ENCODE measurements at places on chromosomes 13 and 19.

- no peak for DNase-seq
Measured at GRCh38 chr13:29049524-29049923, 229.4 kb downstream of the MTUS2 start.

DNA sequence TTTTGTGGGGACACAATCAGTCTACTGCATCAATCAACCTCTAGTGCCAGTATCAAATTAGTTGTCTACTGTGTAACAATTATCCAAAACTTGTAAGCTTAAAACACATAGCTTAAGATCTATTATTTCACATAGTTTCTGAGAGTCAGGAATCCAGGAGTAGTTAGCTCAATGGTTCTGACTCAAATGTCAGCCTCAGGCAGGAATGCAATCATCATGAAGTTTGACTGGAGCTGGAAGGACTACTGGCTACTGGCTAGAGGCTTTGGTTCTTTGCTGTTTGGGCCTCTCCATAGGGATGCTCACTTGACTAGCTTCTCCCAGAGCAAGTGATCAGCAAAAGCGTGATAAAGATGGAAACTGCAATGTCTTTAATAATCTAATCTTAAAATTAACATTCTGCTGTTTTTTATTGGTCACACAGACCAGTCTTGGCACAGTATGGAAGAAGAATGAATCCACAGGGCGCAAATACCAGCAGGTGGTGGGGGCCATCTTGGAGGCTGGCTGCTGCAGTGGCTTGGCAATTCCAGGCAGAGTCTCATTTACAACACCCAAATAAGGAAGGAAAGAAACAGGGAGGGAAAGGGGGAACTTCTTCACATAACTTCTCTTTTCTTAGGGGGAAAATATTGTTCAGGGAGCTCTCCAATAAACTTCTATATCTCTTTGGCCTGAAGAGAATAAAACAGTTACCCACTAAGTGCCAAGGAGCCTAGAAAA is 15.7 kb downstream of the CAB39L start:
- no peak for DNase-seq

GRCh38 chr19:46825731-46826055 is 25.0 kb downstream of the AP2S1 start:
- DNase-seq: no peak

- DNase-seq: no peak
Measured at GRCh38 chr13:94218537-94218936, 260.9 kb downstream of the DCT start.

DNA sequence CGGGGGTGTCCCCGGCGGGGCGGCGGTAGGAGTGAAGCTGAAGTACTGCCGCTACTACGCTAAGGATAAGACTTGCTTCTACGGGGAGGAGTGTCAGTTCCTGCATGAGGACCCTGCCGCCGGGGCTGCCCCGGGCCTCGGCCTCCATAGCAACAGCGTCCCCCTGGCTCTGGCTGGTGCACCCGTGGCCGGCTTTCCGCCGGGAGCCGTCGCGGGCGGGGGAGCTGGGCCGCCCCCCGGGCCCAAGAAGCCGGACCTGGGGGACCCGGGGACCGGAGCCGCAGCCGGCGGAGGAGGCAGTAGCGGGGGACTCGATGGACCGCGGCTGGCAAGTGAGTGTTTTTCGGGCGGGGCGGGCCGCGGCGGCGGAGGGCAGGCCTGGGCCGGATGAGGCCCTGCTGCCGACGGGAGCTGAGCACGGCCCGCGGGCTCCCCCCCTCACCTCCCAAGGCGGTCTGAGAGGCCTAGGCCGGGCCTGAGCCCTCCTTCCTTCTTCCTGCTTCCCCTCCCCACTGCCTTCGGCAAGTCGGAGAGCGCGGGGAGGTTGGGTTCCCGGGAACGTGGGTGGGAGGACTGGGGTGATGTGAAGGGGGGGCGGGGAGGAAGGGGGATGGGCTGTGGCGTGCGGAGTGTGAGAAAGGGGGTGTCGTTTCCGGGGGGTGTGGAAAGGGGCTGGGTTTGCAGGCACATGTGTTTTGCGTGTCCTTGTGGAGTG is 568 bp downstream of the PAN3 start:
- peak; percentile 44 for DNase-seq

DNA sequence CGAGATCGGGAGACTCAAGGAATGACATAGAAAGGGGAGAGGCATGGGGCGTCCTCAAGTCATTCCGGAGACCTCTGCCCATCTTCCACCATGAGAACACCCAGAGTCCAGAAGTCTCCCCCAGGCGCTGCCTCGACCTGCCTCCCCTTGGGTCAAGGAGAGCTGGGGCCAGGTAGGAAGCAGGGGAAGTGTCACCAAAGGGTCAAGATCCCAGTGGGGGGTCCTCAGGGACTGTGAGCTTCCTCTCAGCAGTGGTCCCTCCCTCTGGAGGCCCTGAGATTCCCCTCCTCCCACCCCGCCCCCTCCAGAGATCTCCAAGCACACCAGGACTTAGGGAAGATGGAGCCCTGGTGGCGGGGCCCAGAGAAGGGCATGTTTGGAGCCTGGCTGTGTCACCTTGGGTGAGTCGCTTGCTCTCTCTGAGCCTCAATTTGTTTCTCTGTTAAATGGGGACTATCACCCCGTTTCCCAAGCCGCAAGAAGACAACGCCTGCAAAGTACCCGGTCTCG is 919 bp downstream of the DACT3 start:
- DNase-seq: peak; percentile 72

GRCh38 chr13:45859705-45860104 is 8.2 kb upstream of the SIAH3 start:
- DNase-seq: no peak

DNA sequence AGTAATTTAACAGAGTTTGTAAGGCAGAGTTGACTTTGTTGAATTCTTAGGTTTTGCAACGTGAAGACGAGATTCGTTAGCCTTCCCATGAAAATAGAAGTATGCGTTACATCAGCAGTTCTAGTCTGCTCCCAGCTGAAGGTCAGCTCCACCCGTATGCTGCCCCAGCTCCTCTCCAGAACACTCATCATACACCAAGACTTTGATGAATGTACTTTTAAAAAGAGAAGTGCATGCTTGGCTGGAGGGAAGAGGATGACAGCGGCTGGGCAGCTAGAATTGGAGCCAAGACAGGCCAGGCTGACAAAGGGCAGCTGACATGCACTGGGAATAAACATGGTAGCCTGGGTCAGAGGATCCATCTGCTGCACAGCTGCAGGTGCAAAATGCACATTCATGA is 166.3 kb upstream of the ARGLU1 start:
- DNase-seq: no peak

DNA sequence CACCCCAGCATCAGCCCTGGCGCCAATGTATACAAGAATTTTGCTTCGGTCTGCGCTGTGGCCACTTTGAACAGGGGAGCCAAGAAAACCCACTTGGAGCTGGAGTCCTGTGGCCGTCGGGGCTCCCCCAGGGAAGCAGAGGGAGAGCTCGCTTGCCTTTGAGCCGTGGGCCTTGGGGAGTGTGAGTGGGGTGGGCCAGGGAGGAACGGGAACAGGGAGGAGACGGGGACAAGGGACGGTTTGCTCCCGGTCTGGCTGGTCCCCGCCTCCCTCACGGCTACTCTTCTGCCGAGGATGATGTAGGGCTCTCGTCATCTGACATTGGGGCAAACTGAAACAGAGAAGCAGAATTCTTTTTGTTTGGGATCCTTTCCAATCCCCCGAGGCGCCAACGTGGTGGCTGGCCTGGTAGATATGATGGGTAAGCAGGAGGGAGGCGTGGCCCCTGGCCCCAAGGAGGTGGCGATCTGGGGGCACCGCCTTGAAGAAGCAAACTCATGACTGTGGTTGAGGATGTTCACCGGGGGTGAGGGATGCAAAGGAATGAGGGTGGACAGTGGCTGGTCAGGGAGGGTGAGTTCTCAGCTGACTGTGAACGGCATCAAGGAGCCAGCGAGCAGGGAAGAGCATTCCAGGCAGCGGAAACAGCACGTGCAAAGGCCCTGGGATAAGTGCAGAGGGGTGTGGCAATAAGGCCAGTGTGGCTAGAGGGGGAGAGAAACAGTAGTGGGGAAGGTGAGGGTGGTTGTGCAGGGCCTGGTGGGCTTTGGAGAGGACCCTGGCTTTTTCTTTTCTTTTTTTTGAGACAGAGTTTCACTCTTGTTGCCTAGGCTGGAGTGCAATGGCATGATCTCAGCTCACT is 10.9 kb upstream of the SPC24 start:
- DNase-seq: no peak

- DNase-seq: no peak
Measured at GRCh38 chr19:48687776-48688175, 8.0 kb upstream of the FUT2 start.

GRCh38 chr13:51846756-51847155 is 1.8 kb upstream of the TMEM272 start:
- no peak for DNase-seq

DNA sequence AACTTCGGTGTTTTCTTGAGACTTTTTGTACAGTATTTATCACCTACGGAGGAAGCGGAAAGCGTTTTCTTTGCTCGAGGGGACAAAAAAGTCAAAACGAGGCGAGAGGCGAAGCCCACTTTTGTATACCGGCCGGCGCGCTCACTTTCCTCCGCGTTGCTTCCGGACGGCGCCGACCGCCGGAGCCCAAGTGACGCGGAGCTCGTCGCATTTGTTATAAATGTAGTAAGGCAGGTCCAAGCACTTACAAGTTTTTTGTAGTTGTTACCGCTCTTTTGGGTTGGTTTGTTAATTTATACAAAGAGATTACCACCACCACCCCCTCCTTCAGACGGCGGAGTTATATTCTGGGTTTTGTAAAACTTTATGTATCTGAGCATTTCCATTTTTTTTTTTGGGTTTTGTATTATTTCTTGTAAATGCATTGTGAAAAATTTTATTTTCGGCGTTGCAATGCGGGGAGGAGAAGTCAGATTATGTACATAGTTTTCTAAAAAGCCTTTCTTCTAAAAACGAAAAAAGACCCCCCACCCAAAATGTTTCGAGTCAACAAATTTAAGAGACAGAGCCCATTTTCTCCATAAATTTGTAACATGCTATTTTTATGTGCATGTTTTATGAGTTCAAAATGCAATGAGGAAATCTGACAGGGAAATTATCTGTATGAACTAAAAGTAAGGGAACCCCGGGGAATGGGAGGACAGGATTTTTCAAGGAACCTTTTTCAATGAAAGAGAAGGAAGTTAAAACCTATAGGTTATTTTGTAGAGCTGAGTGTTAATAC is 2.3 kb downstream of the SOX1 start:
- peak; percentile 56 for DNase-seq

GRCh38 chr19:11821474-11822109 is 7.5 kb downstream of the ZNF440 start:
- DNase-seq: no peak

GRCh38 chr13:93309886-93310523 is 83.4 kb downstream of the GPC6 start:
- DNase-seq: no peak

GRCh38 chr19:1456121-1456900 is 6.4 kb downstream of the APC2 start:
- no peak for DNase-seq

DNA sequence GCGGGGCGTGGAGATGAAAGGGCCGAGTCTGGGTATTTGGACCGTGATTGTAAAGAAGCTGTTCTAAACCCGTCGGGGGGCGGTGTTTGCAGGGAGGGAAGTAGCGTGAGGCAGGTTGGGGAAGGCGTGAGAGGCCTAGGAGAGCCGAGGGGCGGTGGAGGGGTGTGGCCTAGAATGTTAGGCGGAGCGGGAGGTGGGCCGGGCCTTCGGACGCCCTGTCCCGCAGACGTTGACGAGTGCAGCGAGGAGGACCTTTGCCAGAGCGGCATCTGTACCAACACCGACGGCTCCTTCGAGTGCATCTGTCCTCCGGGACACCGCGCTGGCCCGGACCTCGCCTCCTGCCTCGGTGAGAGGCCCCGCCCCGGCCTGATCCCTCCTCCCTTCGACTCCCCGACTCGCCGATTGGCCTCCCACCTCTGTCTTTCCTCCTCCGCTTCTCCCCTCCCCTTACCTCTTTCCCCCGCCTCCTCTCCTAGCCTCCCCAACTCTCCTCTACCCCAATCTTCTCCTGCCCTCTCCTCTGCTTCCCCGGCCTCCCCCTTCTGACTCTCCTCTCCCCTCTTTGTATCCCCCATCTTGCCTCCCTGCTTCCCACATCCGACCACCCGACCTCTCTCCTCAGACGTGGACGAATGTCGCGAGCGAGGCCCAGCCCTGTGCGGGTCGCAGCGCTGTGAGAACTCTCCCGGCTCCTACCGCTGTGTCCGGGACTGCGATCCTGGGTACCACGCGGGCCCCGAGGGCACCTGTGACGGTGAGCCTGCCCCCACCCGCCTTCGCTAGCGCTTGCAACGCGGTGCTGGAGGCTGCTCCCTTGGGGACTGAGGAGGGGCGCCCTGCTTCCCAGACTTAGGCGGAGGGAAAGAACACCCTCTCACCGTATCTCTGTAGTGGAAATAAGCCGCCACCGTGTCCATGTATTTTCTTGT is 12.8 kb downstream of the LTBP4 start:
- DNase-seq: peak; percentile 88

DNA sequence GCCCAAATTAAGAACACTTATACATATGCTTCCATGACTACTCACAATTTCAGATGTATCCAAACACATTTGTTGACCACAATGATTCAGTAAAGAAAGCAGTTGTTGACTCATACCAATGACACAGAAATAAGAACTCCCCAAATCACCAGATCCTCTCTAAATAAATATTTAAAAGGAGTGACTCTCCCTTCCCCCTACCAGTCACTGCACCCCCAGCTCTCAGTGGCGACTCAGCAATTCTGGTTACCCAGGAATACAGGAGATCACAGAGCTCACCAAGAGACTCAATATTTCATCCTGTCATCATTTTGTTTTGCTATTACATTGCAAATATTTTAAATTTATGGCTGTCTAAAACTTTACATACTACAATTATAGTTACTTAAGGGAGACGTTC is 131.5 kb downstream of the RGCC start:
- no peak for DNase-seq

- no peak for DNase-seq
Measured at GRCh38 chr13:114034481-114034891, 60.6 kb upstream of the C13orf46 start.

DNA sequence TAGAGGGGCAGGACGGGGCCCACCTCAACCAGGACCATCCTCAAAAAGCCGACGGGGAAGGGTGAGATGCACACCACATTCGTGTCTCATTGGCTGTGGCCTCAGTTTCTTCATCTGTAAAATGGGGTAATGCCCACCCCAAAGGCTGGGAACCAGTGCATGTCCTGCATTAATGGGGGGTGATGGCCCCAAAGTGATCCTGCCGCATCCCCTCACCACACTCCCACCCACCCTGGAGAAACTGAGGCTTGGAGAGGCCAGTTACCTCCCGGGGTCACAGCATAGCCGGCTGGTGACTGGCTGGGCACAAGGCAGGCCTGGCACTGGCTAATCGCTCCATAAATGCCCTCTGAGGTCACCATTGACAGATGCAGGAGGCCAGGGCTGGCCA is 640 bp upstream of the MIDN start:
- DNase-seq: no peak

DNA sequence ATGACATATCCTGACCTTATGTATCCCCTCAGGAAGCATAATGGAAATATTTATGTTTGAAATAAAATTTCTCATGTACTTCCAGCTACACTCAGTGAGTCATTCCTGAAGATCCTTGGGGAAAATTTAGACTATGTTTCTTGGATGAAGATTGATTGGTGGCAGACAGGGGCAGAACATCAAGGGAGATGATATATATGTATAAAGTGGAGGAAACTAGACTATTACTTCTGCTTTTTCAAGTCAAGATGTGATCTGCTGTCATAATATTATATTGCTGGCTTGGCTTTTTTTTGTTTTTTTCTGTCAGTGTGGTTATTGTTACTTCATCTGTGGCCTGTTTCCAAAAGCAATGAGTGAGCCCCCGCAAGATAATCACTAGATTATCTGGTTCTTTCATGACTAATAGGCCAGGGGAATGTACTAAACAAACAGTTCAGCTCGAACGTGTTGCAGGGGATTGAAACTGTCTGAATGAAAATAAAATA is 87.2 kb upstream of the TNFSF11 start:
- DNase-seq: no peak
